Endothelial cell of umbilical vein (primary cell): ENCODE measurements at places on chromosomes 16 and 17. TPM values are rescaled to one million over a fixed set of nuclear protein-coding genes. Genes with fewer than 3 reads are reported as not detected.

WFDC1 gene
- total RNA-seq, result not detected in 2 replicates

TMEM100 gene
- not detected in 2 replicates for total RNA-seq

EMC6 gene
- 54.0 and 62.2 TPM in 2 replicates for total RNA-seq

ABCC6 gene
- 0.84 and 0.95 TPM in 2 replicates for total RNA-seq

ZNF232 gene
- total RNA-seq, result 9.9 and 10.1 TPM in 2 replicates

SLC12A3 gene
- not detected in 2 replicates for total RNA-seq

ST6GALNAC1 gene
- total RNA-seq, result 0.55 TPM in 1 of 2 replicates, not detected in the other

STH gene
- total RNA-seq, result not detected in 2 replicates

CX3CL1 gene
- 1.2 and 2.3 TPM in 2 replicates for total RNA-seq

SLC5A11 gene
- not detected in 2 replicates for total RNA-seq

TEKT5 gene
- total RNA-seq, result not detected in 2 replicates

GDPD3 gene
- total RNA-seq, result 17.9 and 18.6 TPM in 2 replicates

ZBTB4 gene
- total RNA-seq, result 26.5 and 27.4 TPM in 2 replicates

ZP2 gene
- not detected in 2 replicates for total RNA-seq

HES7 gene
- total RNA-seq, result 0.51 TPM in 1 of 2 replicates, not detected in the other

CFAP119 gene
- total RNA-seq, result 6.5 and 7.2 TPM in 2 replicates

RAB26 gene
- 0.91 and 1.6 TPM in 2 replicates for total RNA-seq

KRTAP1-5 gene
- not detected in 2 replicates for total RNA-seq

KRT27 gene
- not detected in 2 replicates for total RNA-seq

TPSD1 gene
- total RNA-seq, result not detected in 2 replicates

CD300E gene
- not detected in 2 replicates for total RNA-seq

APOBR gene
- not detected in 2 replicates for total RNA-seq

NTN3 gene
- total RNA-seq, result 0.15 TPM in 1 of 2 replicates, not detected in the other

HOXB4 gene
- total RNA-seq, result 11.2 and 13.1 TPM in 2 replicates

ZPBP2 gene
- not detected in 2 replicates for total RNA-seq

SOCS1 gene
- total RNA-seq, result 0.81 and 1.1 TPM in 2 replicates

PITPNM3 gene
- total RNA-seq, result 0.76 and 1.9 TPM in 2 replicates

TAT gene
- total RNA-seq, result not detected in 2 replicates

SDR42E2 gene
- 0.13 and 0.21 TPM in 2 replicates for total RNA-seq

GJD3 gene
- 0.39 and 0.40 TPM in 2 replicates for total RNA-seq

PABPN1L gene
- total RNA-seq, result not detected in 2 replicates

LHX1 gene
- total RNA-seq, result not detected in 2 replicates

PIMREG gene
- total RNA-seq, result 35.3 and 37.7 TPM in 2 replicates

BMERB1 gene
- 14.1 and 27.2 TPM in 2 replicates for total RNA-seq

WFIKKN1 gene
- 0.28 and 0.40 TPM in 2 replicates for total RNA-seq

OR1D5 gene
- not detected in 2 replicates for total RNA-seq

PLA2G10 gene
- not detected in 2 replicates for total RNA-seq

MLYCD gene
- total RNA-seq, result 2.8 and 3.4 TPM in 2 replicates

SSTR5 gene
- 0.24 TPM in 1 of 2 replicates, not detected in the other for total RNA-seq

PRCD gene
- not detected in 2 replicates for total RNA-seq

PLCG2 gene
- 9.6 and 13.6 TPM in 2 replicates for total RNA-seq

COX6A2 gene
- total RNA-seq, result not detected in 2 replicates

P4HB gene
- 872 and 988 TPM in 2 replicates for total RNA-seq

LRRC46 gene
- 0.42 TPM in 1 of 2 replicates, not detected in the other for total RNA-seq

MTHFSD gene
- total RNA-seq, result 21.1 and 23.2 TPM in 2 replicates

TNFRSF17 gene
- total RNA-seq, result not detected in 2 replicates

TEKT3 gene
- not detected in 2 replicates for total RNA-seq

UTS2R gene
- total RNA-seq, result not detected in 2 replicates
